NCI-H187 treated with DMSO at 0.1 percent for 48 hours (cell line): ENCODE measurements at places on chromosomes 7 and 10.
A peak's percentile ranks its signal among the peaks of the same experiment; 100 is the strongest.

GRCh38 chr10:86252556-86252955 lies 114.0 kb downstream of the GRID1 start:
- DNase-seq: no peak

DNA sequence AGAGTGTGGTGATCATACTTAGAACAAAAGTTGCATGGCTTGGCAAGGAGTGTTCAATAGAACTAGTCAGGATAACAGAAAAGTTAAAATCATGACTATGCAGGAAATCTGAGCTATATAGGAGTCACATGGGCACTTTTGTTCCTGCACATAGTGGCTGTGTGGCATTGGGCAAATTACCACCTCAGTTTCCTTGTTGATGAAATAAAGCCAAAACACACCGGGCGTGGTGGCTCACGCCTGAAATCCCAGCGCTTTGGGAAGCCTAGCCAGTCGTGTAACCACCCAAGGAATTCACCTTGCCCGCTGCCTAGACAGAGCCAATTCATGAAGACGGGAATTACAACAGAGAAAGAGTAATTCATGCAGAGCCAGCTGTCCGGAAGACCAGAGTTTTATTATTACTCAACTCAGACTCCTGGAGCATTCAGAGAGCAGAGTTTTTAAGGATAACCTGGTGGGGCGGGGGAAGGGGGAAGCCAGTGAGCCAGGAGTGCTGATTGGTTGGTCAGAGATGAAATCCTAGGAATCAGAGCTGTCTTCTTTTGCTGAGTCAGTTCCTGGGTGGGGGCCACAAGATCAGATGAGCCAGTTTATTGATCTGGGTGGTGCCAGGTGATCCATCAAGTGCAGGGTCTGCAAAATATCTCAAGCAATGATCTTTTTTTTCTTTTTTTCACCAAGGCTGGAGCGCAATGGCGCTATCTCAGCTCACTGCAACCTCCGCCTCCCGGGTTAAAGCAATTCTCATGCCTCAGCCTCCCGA lies 6.4 kb upstream of the MKRN1 start:
- DNase-seq: no peak

DNA sequence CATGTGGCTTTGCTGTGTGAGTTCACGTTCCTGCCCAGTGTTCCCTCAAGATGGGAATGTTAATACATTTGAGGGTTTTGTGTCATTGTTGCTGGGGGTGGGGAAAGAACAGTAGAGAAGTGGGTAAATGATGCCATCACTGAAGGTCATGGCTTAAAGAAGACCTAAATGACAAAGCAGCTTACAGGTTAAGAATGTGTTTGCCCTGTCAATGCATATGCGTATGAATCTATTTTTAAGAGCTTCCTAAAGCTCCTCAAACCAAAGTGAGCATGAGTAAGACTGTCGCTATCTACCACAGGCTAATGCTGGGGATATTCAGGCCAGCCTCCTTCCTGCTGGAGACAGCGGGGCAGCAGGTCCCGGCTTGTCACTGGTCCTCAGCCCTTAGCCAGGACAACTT lies 162.9 kb downstream of the CREB5 start:
- no peak for DNase-seq

- DNase-seq: no peak
Observed at GRCh38 chr7:111199643-111200042, 108.7 kb downstream of the LRRN3 start.

GRCh38 chr10:124149189-124150042 lies 56.0 kb upstream of the CHST15 start:
- DNase-seq: peak; percentile 22

DNA sequence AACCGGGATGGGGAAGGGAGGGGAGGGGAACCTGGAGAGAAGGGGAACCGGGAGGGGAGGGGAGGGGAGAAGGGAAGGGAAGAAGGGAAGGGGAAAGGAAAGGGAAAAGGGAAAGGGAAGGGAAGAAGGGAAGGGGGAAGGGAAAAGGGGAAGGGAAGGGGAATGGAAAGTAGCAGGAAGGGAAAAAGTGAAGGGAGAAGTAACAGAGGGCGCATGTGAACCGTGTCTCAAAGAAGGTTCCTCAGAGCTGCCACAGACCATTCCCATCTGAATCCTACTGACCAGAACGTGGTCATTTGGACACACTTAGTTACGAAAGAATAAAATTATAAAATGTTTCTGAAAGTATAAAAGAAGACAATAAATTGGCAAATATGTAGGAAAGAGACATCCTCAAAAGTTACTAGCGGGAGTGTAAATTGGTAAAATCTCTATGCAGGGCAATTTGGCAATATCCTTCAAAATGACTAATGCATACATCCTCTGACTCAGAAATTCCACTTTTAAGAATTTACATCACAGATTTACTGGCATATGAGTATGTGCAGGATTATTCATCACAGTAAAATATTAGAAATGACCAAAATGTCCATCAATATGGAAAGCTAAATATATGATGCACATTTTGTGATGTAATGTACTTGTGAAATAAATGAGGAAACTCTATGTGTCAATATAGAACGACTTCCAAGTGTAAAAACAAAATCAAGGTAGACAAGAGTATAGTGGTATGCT lies 12.9 kb downstream of the C10orf67 start:
- no peak for DNase-seq

- DNase-seq: peak; percentile 66
Observed at GRCh38 chr7:70568674-70569334, 563.1 kb upstream of the GALNT17 start.

DNA sequence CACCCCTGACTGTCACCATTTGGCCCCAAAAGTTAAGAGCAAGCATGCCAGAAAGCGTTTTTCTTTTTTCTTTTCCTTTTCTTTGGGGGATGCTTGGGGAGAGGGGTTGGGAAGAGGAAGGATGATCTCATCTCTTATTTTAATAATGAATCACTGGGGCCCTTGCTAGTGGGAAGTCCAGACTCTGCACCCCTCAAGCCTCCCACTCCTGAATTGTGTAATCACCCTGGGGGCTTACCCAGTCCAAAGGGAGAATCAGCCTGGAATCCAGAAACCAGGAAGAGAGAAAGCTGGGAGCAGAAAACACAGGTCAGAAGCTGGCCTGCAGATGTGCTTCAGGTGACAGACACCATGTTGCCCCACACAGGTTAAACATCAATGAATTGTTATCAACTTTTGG lies 14.7 kb upstream of the HABP2 start:
- DNase-seq: no peak

- DNase-seq: no peak
Observed at GRCh38 chr7:101947899-101948298, 130.5 kb downstream of the CUX1 start.

DNA sequence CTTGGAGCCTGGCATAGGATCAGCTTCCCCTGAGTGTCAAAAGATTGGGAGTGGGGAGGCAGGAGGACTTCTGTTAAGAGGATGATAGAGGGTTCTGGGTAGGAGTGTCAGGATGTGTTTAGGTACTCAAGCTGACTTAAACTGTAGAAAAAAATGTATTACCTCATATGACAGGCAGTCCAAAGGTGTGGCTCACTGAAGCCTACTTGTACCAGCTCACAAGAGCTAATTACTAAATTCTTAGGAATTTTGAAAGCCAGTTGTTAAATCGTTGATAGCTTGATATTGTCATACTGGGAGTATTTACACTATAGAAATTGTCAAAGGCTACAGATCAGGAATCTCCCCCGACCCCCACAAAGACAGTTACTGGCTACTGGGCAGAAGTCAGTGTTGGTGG lies 32.1 kb downstream of the FAS start:
- no peak for DNase-seq

DNA sequence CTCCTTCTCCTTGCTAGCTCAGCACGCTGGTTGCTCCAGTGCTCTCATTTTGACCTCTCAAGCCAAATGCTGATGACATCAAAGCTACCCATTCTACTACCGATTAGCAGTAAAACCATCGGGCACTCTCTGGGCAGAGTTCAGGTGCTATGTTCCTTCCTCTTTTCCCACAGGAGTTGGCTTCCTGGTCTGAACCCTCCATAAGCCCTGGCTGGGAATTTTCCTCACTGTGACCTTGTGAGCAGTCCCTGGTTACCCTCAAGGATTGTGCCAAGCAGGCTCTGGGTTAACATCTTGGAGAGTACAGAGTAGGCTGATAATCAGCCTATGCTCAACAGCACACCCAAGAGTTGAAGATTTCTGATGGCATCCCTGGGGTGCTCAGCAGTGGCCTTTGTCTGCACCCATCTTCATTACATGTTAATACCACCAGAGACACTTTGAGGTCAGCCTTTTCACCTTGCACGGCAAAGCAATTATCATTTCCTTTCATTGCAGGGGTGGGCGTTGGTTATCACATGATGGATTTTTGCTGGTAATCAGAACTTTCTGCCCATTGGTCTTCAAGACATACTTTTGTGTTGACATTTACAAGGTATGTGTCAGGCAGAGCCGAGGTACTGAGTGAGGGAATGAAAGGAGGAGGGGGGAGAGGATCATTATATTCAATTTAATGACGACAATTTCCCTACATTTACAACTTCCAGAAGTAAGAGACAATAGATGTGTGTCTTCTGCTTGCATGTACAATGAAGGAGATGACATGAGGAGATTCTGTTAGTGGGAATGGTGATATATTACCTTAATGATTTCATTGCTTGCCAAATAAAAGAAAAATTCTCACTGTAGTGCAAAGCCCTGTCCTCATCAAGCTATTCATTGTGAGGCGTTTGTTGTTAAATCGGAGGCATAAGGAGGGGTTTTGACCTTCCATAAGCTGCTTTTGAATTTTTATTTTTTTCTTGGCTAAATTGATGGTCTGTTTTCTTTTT lies 452.0 kb downstream of the LRMDA start:
- DNase-seq: no peak

DNA sequence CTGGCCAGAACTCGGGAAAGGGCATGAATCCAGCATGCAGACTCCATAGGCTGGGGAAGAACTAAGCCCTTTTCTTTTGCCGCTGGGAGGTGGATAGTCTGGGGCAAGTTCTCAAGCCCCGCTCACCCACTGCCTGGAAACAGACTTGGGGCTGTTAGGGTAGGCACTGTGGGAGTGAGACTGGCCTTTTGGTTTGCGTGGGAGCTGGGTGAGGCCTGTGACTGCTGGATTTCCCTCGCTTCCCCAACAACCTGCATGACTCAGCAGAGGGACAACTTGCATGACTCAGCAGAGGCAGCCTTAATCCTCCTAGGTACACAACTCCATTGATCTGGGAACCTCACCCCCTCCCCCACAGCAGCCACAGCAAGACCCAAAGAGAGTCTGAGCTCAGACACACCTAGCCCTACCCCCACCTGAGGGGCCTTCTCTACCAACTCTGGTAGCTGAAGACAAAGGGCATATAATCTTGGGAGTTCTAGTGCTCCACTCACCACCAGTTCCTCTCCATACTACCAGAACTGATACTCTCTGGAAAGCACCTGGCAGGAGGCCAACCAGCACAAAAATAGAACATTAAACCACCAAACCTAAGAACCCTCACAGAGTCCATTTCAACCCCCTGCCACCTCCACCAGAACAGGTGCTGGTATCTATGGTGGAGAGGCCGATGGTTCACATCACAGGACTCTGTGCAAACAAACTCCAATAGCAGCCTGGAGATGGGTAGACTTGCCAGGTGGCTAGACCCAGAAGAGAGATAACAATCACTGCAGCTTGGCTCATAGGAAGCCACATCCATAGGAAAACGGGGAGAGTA lies 81.4 kb upstream of the LAMB4 start:
- no peak for DNase-seq

DNA sequence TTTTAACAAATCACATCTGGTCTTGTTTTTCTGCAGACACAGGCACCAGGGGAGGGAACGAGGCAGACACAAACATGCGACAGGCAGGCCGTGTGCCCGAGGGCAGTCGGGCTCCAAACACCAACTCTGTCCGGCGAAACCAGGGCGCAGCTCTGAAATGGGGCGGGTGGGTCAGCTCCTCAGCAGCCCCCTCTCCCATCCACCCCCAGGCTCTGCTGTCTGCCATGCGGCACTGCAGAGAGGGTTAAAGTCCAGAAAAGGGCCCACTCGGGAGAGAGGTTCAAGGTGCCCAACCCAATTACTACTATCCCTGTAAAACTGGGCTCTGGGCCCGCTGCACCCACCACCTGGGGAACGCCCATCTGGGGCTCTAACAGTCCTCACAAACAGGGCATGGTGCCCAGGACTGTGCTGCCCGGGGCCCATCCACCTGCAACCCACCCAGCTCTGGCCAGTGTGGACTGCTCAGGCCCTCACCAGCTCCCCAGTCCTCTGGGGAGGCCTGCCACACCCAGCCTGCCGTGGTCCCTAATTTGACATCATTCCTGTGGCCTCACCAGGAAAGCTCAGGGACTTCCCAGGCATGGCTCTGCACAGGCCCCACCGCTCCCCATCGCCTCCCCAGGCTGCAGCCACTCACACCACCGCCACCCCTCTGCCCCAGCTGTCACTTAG lies 18.7 kb downstream of the YKT6 start:
- DNase-seq: no peak

- no peak for DNase-seq
Observed at GRCh38 chr10:117411479-117412399, 36.5 kb upstream of the PDZD8 start.

DNA sequence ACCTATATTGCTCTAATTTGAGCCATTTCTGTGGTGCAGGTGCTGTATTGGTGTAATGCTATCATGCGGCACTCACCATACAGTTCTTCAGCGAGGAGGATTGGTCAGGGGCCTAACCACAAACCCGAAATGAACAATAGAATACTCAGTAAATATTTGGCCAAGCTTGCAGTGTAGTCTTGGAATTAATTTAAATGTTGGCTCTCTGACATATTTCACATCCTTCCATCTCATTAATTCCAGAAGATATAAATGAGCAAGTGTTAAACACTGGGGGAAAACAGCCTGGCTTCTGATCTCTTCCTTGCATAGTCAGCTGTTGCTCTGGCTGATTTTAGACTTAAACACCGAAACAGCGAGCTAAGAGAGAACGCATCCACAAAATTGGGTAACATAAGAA lies 663.1 kb upstream of the GHITM start:
- no peak for DNase-seq

- no peak for DNase-seq
Observed at GRCh38 chr7:108165723-108166122, 35.6 kb upstream of the LAMB4 start.

- no peak for DNase-seq
Observed at GRCh38 chr10:124351481-124352220, 67.1 kb downstream of the OAT start.

DNA sequence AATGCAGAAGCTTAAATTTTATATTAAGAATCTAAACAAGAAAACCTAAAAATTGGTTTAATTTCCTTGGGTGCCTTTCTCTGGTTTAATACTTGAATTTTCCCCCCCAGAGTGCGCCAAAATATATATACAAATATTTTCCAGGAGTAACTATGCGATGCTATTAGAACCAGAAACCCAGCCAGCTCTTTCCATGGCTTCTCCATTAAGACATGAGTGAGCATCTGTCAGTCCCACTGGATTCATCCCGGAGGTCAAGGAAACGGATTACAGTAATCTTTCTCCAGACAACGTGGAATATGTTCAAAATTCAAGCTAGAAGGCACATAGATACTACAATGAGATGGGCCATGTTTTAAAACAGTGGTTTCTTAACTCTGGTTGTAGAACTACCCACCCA lies 148.8 kb downstream of the TAX1BP1 start:
- no peak for DNase-seq

DNA sequence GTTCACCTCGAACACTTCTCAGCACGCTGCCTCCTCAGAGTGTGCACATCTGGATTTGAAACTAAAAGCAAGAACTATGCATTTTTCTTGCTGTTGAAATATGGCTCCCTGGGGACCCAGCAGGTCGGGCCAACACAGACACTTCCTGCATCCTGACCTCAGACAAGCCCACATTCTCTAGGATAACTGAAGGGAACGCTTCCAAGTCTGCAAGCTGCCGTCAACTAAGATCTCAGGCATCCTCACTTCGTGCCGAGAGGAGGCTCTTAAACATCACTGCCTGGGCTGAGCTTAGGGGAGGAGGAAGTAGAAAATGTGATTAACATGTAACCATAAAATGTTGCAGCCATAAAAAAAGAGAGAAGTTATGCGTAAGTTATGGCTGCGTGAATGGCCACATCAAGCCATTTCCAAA lies 65.5 kb downstream of the PYROXD2 start:
- no peak for DNase-seq
